ENCODE measurements at places on chromosomes 1 and 21. TPM values are rescaled to one million over a fixed set of nuclear protein-coding genes. Genes with fewer than 3 reads are reported as not detected.
A peak's percentile ranks its signal among the peaks of the same experiment; 100 is the strongest.

- no peak for DNase-seq
Measured at GRCh38 chr1:85258536-85259117, 835 bp downstream of the C1orf52 start.

DNA sequence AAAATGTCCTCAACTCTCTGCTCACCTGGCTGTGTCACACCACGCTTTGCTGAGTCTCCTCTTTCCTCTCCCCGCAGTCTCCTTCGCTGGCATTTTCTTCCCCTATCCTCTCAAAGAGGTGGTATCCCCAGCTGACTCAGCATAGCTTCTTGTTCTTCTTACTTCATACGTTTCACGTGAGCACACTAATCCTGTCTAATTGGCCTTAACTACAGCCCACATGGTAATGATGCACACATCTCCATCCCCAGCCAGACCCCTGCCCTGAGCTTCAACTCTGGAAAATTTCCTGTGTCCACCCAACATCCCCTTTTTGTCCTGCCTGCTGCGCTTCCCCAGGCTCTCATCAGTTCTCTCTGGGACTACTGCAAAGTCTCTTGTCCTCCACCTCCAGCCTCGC, 169.8 kb downstream of the TTLL7 start:
- DNase-seq: no peak

CLCA4 gene
- total RNA-seq: not detected

DNA sequence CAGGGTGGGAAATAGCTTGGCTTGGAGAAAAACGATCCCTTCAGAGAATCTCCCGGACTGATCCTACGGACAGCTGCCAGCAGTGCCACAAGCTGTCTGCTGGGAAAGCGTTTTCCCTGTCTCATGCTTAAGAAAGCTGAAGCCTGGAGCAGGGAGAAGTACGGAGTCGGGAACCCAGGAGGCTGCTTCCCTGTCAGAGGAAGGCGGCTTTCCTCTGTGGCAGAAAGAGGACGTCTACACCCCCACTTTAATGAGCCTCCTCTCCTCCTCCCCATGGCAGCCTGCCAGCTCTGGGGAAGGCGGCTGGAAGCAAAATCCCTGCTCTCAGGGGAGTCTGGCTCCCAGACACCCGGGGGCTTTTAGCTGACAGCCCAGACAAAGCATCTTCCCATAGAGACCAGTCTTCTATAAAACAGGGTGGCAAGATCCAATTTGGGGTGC, 7.3 kb downstream of the KIF21B start:
- peak; percentile 68 for DNase-seq

- DNase-seq: no peak
Measured at GRCh38 chr1:212463565-212464285, 31.0 kb downstream of the NENF start.

DNA sequence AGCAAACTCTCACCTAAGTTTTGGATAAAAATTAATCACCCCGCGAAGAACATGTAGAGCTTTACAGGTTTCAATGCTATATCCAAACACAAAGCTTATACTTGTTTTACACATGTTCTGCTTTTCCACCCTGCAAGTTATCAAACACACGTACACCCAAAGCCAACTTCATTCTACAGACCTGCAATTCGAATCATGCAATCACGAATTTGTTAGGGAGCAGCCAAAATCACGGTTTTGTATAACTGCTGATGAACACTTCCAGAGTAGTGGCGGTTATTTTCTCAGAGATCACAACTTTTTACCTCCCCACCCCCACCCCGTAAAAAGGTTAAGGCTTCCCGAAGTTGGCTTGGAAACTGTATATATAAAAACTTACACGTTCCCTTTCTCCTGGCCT, 1.4 kb downstream of the HMGN1 start:
- peak; percentile 18 for DNase-seq

All from muscle of leg (tissue), 16 donors.